ENCODE measurements at places on chromosomes 4 and X.

DNA sequence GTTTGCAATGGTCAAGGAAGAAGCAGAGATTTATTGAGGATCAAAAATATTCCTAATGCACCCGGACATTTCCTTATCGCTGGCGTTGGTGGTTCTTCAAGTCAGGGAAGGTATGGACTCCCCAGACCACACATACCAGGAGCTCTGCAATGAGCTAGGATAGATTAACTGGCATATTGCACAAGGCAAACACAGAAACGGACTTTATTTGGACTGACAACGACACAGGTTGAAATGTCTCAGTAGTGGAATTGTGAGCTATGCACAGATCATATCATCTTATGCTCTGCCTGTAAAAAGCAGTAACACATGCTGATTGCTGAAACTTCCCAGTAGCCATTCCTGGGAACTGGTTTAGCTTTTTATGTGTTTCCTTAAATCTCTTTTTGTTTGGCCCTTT, 1.7 kb downstream of the TSPAN7 start:
- peak overlapping the region; percentile 27 for H3K4me3 ChIP-seq
- H3K27ac ChIP-seq, result no peak overlapping the region
- H3K36me3 ChIP-seq, result no peaks in the 10 kb centered on the region

DNA sequence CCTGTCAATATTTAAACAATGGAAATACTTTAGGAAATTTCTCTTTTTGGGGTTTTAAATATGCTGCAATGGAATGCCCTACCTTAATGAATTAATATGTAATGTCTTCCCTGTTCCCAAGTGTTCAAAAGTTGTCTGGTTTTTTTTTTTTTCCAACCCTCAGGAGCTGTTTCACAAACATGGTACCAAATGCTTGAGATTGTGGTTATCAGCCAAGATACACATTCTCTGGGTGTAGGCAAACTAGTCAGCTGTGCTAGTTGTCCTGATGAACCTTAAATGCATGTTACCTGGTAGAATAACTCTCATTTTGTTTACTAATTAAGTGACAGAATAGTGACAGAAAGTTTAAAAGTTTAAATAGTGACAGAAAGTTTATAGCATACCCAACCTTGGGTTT, 50.7 kb downstream of the FHL1 start:
- H3K27ac ChIP-seq, result peak overlapping the region; percentile 14
- H3K27me3 ChIP-seq, result no peaks in the 10 kb centered on the region
- H3K4me3 ChIP-seq, result peak overlapping the region; percentile 2
- no peaks in the 10 kb centered on the region for H3K36me3 ChIP-seq

- no peaks in the 10 kb centered on the region for H3K27me3 ChIP-seq
- H3K36me3 ChIP-seq, result no peaks in the 10 kb centered on the region
- H3K4me3 ChIP-seq, result no peak overlapping the region
- H3K4me1 ChIP-seq, result no peaks in the 10 kb centered on the region
- H3K27ac ChIP-seq, result no peak overlapping the region
- DNase-seq, result no peak
These were observed 63.2 kb downstream of the NPY1R start for GRCh38 chr4:163269166-163269565.

GRCh38 chrX:109848461-109849050, 115.5 kb upstream of the ACSL4 start:
- no peaks in the 10 kb centered on the region for H3K4me1 ChIP-seq
- DNase-seq, result no peak
- H3K27me3 ChIP-seq, result no peaks in the 10 kb centered on the region
- no peaks in the 10 kb centered on the region for H3K36me3 ChIP-seq
- no peak overlapping the region for H3K27ac ChIP-seq

- H3K4me1 ChIP-seq, result no peaks in the 10 kb centered on the region
- peak overlapping the region; percentile 30 for H3K27ac ChIP-seq
- no peak for DNase-seq
- no peaks in the 10 kb centered on the region for H3K27me3 ChIP-seq
- H3K36me3 ChIP-seq, result no peaks in the 10 kb centered on the region
These were observed 102.8 kb downstream of the RTL5 start for GRCh38 chrX:72028701-72029470.

- no peaks in the 10 kb centered on the region for H3K4me1 ChIP-seq
- no peaks in the 10 kb centered on the region for H3K36me3 ChIP-seq
- H3K27me3 ChIP-seq, result no peaks in the 10 kb centered on the region
- H3K4me3 ChIP-seq, result no peak overlapping the region
- no peak for DNase-seq
These were observed 102.9 kb downstream of the TEX13A start for GRCh38 chrX:105117621-105118020.

DNA sequence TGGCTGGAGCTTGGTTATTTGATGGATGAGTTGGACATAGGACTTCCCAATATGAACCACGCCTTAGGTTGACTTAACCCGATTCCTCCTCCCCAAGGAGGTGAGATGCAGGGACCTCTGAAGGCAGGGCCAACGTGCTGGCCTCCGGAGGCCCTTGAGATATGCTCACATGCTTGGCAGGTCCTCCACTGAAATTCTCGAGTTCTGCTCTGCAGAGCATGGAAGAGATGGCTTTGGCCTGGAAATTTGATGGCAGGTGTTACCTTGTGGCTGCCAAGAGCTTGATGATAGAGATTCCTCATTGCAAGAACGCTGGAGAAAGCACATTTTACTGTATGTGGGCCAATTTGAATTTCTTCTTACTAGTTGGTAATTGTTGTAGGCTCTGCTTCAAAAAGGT, 117.4 kb upstream of the LIMCH1 start:
- no peaks in the 10 kb centered on the region for H3K4me1 ChIP-seq
- H3K27me3 ChIP-seq, result no peaks in the 10 kb centered on the region
- H3K27ac ChIP-seq, result no peak overlapping the region
- H3K36me3 ChIP-seq, result no peaks in the 10 kb centered on the region

GRCh38 chrX:15881381-15881897, 26.8 kb upstream of the AP1S2 start:
- H3K4me1 ChIP-seq, result no peaks in the 10 kb centered on the region
- H3K27ac ChIP-seq, result no peak overlapping the region

DNA sequence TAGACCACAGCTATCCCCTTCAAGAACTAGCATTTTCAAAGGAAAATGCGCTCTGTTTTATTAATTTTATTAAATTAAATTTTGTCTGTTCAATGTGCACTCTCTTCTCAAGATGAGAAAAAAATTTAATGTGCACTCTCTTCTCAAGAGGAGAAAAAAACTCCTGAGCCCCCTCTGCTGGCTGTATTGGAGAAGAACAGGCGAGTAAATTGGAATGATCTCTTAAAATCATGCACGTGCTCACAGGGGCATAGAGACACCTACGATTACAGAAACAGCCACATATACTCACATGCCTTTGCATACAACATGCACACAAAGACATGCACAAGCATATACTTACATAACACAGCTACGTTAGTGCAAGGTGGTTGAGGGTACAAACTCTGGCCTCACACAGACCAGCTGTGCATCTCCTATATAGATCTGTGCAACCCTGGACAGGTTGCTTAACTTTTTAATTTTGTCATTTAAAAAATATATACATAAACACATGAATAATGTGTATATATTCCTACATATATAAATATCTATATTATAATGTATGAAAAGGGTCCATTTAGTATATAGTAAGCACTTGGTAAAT, 176.2 kb upstream of the CXorf66 start:
- no peak overlapping the region for H3K27ac ChIP-seq
- DNase-seq, result peak; percentile 4
- H3K36me3 ChIP-seq, result no peaks in the 10 kb centered on the region
- no peaks in the 10 kb centered on the region for H3K27me3 ChIP-seq
- no peaks in the 10 kb centered on the region for H3K4me1 ChIP-seq
- H3K4me3 ChIP-seq, result no peak overlapping the region

DNA sequence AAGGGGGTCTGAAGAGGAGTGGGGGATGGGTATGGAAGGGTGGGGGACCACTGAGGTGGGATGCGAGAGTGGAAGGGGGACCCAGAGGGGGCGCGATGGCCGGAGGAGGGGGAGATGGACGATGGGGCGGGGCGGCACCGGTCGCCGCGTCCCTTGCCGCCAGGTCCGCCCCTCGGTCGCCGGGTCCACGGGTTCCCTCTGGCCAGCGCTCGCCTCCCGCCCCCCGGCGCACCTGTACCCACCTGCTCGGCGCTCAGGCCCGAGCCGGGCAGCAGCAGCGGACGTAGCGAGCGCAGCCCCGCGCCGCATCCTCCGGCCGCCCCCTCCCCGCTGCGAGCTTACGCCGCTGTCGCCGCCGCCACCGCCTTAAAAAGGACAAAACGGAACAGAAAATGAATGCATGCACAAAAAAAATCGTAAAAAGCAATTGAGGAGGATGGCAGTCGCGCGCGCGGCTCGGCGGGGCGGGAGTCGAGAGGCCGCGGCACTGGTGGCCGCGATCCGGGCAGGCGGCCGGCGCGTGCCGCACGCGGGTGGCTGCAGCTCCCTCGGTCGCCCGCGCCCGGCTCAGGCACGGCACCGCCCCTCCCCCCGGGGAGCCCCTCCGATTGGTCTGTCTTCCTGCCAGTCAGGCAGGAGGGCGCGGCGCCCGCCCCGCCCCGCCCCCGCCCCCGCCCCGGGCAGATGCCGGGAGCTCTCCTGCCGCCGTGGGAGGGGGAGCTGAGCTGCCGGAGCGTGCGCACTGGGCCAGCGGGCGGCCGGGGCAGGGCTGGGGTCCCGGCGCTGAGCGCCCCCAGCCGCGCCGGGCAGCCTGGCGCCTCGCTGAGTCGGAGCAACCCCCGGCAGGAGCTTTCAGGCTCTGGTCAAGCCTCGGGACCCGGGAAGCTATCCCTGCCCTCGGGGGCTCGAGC, at the start of gene JAKMIP1:
TSS of gene JAKMIP1 (minus strand) at position 539 of the 911 bp plus-strand sequence. CDS start 87,699 bp downstream, outside the sequence.
- DNase-seq, result peak; percentile 74
- no peaks in the 10 kb centered on the region for H3K4me1 ChIP-seq
- H3K27ac ChIP-seq, result peak within 1 kb of the TSS; percentile 75
- peak within 1 kb of the TSS; percentile 59 for H3K4me3 ChIP-seq
- H3K36me3 ChIP-seq, result no peaks in the 10 kb centered on the region

DNA sequence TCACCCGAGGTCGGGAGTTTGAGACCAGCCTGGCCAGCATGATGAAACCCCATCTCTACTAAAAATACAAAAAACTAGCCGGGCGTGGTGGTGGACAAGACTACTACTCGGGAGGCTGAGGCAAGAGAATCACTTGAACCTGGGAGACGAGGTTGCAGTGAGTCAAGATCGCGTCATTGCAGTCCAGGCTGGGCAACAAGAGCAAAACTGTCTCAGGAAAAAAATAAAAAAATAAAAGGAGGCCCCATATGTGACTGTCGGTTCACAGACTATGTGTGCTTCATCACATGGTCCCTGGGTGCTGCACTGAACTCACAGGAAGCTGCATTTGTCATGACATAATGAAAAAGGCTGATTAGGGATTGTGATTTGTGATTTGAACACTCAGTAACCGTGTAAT, 6.4 kb downstream of the TRIML1 start:
- no peaks in the 10 kb centered on the region for H3K4me1 ChIP-seq
- H3K36me3 ChIP-seq, result no peaks in the 10 kb centered on the region
- no peaks in the 10 kb centered on the region for H3K27me3 ChIP-seq
- H3K27ac ChIP-seq, result no peak overlapping the region
- DNase-seq, result no peak

DNA sequence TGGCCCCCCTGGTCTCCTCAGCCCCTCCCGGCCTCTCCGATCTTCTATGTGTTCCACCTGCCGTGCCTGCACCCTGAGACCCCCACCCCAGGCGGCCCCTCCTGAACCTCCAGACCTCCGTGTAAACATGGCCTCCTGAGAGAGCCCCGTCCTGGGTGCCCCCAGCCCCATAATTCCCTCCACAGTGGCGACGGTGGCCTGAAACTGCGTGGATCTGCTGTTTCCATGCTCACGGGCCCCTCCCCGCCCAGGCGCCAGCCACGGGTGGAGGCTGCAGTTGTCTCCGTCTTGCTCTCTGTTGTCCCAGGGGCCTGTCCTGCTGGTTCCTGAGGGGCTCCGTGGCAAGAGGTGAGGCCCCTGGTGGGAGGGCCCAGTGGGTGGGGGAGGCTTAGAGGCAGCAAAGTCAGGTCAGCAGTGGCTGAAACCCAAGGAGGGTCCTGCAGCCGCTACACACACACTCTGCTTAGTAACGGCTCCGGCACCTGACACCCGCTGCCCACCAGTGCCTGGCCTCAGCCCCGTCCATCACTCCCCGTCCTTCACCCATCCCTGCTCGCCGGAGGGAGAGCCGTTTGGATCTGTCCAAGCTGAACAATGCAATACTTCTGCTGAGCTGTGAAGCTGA, 75.8 kb downstream of the FAM53A start:
- no peaks in the 10 kb centered on the region for H3K36me3 ChIP-seq
- no peaks in the 10 kb centered on the region for H3K4me1 ChIP-seq
- H3K4me3 ChIP-seq, result no peak overlapping the region
- DNase-seq, result no peak
- no peak overlapping the region for H3K27ac ChIP-seq
